ENCODE measurements at places on chromosomes 7 and 10. TPM values are rescaled to one million over a fixed set of nuclear protein-coding genes. Genes with fewer than 3 reads are reported as not detected.

- DNase-seq: no peak
- H3K4me1 ChIP-seq: no peaks in the 10 kb centered on the region
- no peak overlapping the region for H3K4me3 ChIP-seq
- no peaks in the 10 kb centered on the region for H3K36me3 ChIP-seq
- H3K27me3 ChIP-seq: no peaks in the 10 kb centered on the region
Observed at GRCh38 chr10:34955391-34955790, 134.8 kb downstream of the CUL2 start.

DNA sequence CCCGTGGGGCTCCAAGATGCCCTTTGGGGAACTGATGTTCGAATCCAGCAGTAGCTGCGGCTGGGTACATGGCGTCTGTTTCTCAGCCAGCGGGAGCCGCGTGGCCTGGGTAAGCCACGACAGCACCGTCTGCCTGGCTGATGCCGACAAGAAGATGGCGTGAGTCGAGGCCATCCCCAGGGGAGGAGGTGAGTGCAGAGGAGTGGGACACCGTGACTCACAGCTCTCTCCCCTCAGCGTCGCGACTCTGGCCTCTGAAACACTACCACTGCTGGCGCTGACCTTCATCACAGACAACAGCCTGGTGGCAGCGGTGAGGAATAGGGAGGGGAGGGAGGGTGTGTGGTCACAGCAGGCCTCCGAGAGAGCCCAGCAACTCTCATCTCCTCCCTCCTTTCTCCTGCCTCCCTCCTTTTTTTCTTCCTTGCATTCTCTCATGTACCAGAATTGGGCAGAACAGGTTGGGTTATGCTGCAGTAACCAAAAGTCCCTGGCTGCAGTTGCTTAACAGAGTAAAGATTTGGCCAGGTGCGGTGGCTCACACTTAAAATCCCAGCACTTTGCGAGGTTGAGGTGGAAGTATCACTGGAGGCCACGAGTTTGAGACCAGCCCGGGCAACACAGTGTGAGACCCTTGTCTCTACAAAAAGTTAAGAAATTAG is 16.5 kb downstream of the ARPC1B start:
- H3K36me3 ChIP-seq: peaks cover 56% of the 10 kb centered on the region
- no peak overlapping the region for H3K27ac ChIP-seq
- no peak overlapping the region for H3K4me3 ChIP-seq
- no peak for DNase-seq

- H3K27me3 ChIP-seq: no peaks in the 10 kb centered on the region
- H3K36me3 ChIP-seq: no peaks in the 10 kb centered on the region
- no peak overlapping the region for H3K4me3 ChIP-seq
- no peak overlapping the region for H3K27ac ChIP-seq
Observed at GRCh38 chr10:57706576-57707299, 561.0 kb downstream of the IPMK start.

GRCh38 chr7:111242141-111242755 is 151.3 kb downstream of the LRRN3 start:
- no peak overlapping the region for H3K4me3 ChIP-seq
- no peaks in the 10 kb centered on the region for H3K27me3 ChIP-seq
- no peak for DNase-seq
- peaks cover 6% of the 10 kb centered on the region for H3K4me1 ChIP-seq
- no peaks in the 10 kb centered on the region for H3K36me3 ChIP-seq

GRCh38 chr7:50266635-50267386 is 37.7 kb upstream of the IKZF1 start:
- H3K4me3 ChIP-seq: peak overlapping the region; percentile 63
- H3K27ac ChIP-seq: peak overlapping the region; percentile 92
- peak; percentile 92 for DNase-seq
- H3K36me3 ChIP-seq: peaks cover 13% of the 10 kb centered on the region

The UBTD1 gene
- total RNA-seq: 2.1 TPM

DNA sequence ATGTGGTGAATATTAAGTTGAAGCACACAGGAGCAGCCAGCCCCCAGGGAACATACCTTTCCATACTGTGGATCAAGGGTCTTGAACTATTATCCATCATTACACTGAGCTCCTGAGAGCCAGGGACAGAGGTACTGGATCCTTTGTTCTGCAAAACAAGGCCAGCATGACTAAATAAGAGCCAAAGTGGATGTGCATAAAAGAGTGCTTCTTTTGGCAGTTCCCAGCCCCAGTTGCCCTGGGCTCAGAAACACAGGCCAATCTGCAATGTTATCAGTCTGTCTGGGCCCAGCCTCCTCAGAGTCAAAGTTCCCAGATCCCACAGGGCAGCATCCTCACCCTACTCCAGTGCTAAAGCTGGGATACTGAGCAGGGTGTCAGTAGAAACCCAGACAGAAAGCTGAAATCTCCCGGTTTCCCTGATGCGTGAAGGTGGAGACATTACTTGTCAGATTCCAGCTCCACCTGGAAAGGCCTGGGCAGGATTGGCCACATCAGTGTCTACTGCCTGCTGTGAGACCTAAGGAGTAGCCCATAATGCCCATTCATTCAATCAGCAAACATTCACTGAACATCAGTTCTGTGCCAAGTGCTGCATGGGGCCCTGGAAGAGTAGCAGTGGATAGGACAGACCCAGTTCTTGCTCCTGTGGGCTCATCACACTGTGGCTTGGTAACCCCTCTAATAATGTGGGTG is 342.7 kb downstream of the CXCL12 start:
- H3K27me3 ChIP-seq: peaks cover 2% of the 10 kb centered on the region
- no peak overlapping the region for H3K4me3 ChIP-seq
- DNase-seq: no peak

GRCh38 chr10:1293636-1294435 is 237.7 kb downstream of the WDR37 start:
- H3K27me3 ChIP-seq: peaks cover 8% of the 10 kb centered on the region
- no peak overlapping the region for H3K4me3 ChIP-seq
- no peaks in the 10 kb centered on the region for H3K36me3 ChIP-seq
- peaks cover 3% of the 10 kb centered on the region for H3K4me1 ChIP-seq

DNA sequence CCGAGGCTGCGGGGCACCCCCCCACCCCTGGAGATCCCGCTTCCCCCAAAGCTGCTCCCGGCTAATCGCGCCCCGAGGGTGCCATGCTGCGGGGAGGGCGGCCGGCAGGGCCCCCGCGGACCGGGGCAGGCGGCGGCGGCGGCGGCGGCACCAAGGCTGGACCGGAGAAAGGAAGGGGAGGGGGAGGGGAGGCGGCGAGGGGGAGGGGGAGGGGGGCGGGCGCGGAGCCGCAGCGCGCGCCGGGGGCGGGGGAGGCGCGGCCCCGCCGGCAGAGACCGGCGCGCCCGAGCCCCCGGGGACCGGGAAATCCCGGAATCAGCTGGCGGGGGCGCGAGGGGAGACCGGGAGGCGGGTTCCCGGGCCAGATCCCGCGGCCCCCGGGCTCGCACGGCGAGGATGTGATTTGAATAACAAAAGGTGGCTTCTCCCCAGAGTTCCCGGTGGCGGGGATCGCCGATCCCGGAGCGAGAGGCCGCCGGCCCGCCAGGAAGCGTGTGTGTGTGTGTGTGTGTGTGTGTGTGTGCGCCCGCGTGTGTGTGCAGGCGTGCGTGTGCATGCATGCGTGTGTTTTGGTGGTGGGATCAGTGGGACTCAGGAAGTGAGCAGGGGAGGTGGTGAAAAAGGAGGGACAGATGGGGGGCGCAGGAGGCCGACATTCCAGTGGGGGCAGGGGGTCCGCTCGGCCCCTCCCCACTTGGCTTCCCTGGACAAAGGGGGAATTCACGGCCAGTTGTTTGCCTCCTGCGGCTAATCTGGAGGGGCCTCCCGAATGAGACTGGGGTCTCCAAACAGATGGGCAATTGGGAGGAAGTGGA is 99.5 kb downstream of the HIP1 start:
- peak; percentile 31 for DNase-seq
- H3K27ac ChIP-seq: peak overlapping the region; percentile 57
- H3K4me3 ChIP-seq: peak overlapping the region; percentile 73
- no peaks in the 10 kb centered on the region for H3K36me3 ChIP-seq
- peaks cover 7% of the 10 kb centered on the region for H3K4me1 ChIP-seq

The LIPF gene
- not detected for total RNA-seq

DNA sequence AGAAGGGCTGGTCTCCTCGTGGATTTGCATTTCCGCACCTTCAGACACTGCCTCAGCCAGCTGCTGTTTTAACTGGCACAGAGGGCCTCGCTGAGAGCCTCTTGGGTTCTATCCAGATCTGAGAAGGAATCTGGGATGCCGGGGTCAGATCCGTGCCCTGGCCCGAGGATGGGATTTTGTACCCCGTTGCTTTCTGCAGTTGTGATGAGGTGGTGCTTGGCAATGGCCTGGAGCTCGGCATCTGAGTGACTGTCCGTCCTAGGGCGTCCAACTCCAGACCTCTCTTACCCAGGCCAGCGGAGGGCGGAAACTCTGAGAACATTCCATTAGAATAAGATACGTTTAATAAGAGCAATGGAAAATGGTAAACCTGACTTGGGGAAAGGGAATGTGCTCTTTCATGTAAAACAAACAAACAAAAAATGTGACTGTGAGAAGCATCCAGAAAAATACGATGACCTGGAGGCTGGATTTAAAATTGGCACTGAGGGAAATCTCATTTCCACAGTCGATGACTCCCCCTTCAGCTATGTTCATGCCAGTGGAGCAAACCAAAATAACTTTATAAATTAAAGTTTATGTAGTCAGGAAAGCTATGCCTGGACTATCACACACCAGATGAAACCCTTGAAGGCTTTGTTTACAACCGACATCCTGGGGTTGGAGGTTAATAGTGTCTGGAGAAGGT is 39.6 kb downstream of the GRK5 start:
- no peak overlapping the region for H3K27ac ChIP-seq
- H3K4me3 ChIP-seq: no peak overlapping the region
- H3K36me3 ChIP-seq: no peaks in the 10 kb centered on the region
- H3K27me3 ChIP-seq: no peaks in the 10 kb centered on the region
- no peak for DNase-seq
- H3K4me1 ChIP-seq: peaks cover 18% of the 10 kb centered on the region

- H3K27ac ChIP-seq: no peak overlapping the region
- H3K4me1 ChIP-seq: peaks cover 7% of the 10 kb centered on the region
- H3K27me3 ChIP-seq: no peaks in the 10 kb centered on the region
Observed at GRCh38 chr10:99769706-99770105, 12.7 kb upstream of the ABCC2 start.

DNA sequence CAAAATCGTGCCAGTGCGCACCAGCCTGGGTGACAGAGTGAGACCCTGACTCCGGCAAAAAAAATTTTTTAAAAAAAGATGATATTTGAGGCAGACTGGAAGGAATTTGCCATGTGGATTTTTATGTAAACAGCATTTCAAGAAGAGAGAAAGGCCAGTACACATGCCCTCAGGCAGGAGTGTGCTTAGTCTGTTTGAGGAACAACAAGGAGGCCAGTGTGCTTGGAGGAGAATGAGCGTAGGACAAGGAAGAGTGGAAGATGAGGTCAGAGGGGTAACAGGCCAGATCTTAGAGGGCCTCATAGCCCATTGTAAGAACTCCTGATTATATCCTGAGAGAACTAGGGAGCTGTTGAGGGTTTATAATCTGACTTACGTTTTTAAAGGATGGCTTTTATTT is 17.2 kb upstream of the STRIP2 start:
- H3K4me1 ChIP-seq: no peaks in the 10 kb centered on the region
- DNase-seq: no peak
- H3K4me3 ChIP-seq: no peak overlapping the region
- no peak overlapping the region for H3K27ac ChIP-seq
- no peaks in the 10 kb centered on the region for H3K27me3 ChIP-seq
- H3K36me3 ChIP-seq: peaks cover 14% of the 10 kb centered on the region

DNA sequence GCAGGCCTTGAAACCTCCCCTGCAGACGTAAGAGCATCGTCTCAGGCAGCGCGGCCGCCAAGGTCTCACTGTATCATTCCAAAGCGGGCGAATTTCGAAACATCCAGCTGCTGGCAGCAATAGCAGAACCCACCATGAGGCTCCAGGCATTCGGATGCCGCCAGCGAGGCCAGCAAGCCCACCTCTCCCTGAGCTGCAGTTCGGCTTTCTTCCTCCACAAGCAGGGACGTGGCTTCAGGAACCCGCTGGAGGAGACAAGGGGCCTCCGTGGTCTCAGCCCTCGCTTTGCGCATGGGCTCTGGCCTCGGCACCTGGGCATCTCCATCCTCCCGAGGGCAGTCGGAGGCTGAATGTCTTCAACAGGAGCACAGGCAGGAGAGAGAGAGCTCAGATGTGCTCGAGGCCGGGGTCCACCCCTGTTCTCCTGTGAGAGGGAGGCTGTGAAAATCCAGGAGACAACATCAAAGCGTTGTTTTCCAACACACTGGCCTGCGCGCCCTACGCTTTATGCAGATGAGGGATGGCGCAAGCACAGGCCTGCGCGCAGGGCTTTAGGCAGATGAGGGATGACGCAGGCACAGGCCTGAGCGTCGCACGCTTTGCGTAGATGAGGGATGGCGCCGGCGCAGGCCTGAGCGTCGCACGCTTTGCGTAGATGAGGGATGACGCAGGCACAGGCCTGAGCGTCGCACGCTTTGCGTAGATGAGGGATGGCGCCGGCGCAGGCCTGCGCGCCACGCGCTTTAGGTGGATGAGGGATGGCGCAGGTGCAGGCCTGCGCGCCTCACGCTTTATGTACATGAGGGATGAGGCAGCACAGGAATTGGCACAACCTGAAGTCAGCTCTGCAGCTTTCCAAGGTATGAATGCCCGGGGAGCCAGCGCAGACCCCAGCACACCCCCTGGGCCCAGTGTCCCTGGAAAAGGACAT is 103.2 kb downstream of the WDR37 start:
- H3K36me3 ChIP-seq: no peaks in the 10 kb centered on the region
- H3K4me1 ChIP-seq: no peaks in the 10 kb centered on the region
- H3K4me3 ChIP-seq: peak overlapping the region; percentile 45
- peaks cover 1% of the 10 kb centered on the region for H3K27me3 ChIP-seq
- no peak for DNase-seq

GRCh38 chr7:1608318-1608717 is 38.5 kb upstream of the PSMG3 start:
- no peak overlapping the region for H3K27ac ChIP-seq
- H3K4me1 ChIP-seq: peaks cover 3% of the 10 kb centered on the region
- no peak for DNase-seq
- no peak overlapping the region for H3K4me3 ChIP-seq
- peaks cover 2% of the 10 kb centered on the region for H3K27me3 ChIP-seq
- no peaks in the 10 kb centered on the region for H3K36me3 ChIP-seq

GRCh38 chr10:128050936-128051335 is 75.3 kb downstream of the MKI67 start:
- peaks cover 39% of the 10 kb centered on the region for H3K4me1 ChIP-seq
- H3K27ac ChIP-seq: no peak overlapping the region
- no peaks in the 10 kb centered on the region for H3K27me3 ChIP-seq
- DNase-seq: no peak
- peaks cover 56% of the 10 kb centered on the region for H3K36me3 ChIP-seq

- H3K36me3 ChIP-seq: peaks cover 33% of the 10 kb centered on the region
- H3K4me3 ChIP-seq: no peak overlapping the region
- peaks cover 29% of the 10 kb centered on the region for H3K27me3 ChIP-seq
- H3K4me1 ChIP-seq: peaks cover 10% of the 10 kb centered on the region
- DNase-seq: no peak
Observed at GRCh38 chr7:101306307-101306706, 15.3 kb downstream of the IFT22 start.

- no peak for DNase-seq
- H3K27me3 ChIP-seq: no peaks in the 10 kb centered on the region
- H3K4me1 ChIP-seq: no peaks in the 10 kb centered on the region
- no peak overlapping the region for H3K4me3 ChIP-seq
- H3K36me3 ChIP-seq: no peaks in the 10 kb centered on the region
Observed at GRCh38 chr10:97525086-97525485, 26.4 kb downstream of the UBTD1 start.

Data from activated CD8-positive, alpha-beta T cell treated with anti-CD3 and anti-CD28 coated beads for 36 hours (primary cell).